ENCODE measurements at places on chromosomes 16 and 17.
A peak's percentile ranks its signal among the peaks of the same experiment; 100 is the strongest.

DNA sequence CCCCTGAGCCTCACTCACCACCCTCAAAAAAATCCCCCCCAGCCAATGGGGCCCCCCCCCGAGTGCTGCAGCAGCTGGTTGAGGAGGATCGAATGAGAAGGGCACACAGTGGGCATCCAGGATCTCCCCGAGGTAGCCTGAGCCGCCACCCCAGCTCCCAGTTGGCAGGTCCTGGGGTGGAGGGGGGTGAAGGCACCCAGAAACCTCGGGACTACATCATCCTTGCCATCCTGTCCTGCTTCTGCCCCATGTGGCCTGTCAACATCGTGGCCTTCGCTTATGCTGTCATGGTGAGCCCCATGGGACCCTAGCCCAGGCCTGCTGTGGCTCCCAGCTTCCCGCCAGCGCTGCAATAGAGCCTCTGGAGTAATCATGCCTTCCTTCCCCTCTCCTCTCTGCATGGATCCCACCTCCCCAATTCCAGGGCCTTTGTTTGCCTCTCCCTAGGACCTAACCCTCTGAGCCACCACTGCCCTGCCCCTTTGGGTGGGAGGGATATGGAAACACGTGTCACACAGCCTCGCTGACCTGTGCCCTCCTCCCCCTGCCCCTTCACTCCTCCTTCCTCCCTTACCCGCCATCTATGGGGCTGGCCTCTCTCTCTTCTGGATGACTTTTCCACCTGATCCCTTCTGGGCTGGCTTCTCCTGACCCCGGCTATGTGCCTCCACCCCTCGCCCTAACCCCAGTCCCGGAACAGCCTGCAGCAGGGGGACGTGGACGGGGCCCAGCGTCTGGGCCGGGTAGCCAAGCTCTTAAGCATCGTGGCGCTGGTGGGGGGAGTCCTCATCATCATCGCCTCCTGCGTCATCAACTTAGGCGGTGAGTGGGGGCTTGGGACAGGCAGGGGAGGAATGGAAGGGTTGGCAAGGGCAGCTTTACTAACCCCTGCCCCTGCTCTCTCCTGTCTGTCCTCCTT lies 1.9 kb downstream of the PRRT2 start:
- DNase-seq: no peak

- DNase-seq: no peak
These were observed 1.1 kb upstream of the PRPSAP1 start for GRCh38 chr17:76354747-76355310.

- DNase-seq: peak; percentile 63
These were observed 6.8 kb upstream of the TBC1D3B start for GRCh38 chr17:36183001-36183971.

DNA sequence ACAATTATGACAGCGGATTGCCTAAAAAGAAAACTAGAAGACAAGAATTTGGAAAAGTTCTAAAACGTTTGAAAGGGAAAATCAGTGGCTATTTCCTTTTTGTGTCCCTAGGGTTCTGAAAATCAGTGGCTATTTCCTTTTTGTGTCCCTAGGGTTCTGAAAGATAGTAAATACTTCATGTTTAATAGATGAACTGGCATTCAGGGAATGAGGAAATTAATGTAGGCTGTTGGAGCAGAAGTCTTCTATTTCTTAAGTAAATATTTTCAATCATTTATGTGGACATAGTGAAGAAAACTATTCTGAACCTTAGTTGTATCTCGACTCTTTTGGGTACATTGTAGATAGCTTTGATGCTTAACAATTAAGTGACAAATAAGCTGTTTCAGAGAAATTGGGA lies 78.9 kb downstream of the SHISA6 start:
- no peak for DNase-seq

DNA sequence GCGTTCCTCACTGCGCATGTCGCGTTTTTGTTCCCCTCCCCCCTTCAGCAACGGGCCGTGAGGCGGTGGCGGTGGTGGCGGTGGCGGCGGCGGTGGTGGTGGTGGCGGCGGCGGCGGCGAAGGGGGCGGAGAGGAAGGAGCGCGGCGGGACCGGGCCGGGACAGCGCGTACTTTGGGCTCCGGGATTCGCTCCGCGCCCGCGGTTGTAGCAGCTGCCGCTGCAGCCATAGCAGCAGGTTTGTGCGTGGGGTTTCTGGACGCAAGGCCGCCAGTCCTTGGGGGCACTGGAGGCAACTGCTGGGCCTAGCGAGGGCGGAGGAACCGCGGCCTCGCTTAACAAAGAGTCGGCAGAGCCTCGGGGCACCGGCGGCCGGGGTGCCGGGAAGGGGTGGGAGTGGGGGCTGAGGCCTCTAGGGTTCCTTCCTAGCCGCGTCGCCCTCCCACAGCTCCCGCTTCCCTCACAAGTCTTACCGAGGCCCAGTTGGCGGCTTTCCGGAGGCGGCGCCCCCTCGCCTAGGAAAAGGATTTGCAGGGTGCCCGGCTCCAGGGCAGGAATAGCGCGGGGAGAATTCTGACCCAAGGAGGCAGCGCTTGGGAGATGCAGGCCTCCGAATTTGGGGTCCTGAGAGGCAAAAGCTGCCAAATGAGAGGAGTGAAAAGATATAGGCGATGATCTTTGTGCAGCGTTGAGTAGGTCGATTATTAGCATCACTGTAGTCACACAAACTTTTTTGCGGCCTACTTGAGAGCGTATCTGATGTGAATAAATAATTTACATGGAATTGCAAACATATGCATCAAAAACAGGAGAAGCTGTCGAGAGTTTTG lies at the start of gene DDX42:
TSS of gene DDX42 (plus strand) at position 30 of the 828 bp plus-strand sequence. CDS start 12,880 bp downstream, outside the sequence.
- DNase-seq: no peak

DNA sequence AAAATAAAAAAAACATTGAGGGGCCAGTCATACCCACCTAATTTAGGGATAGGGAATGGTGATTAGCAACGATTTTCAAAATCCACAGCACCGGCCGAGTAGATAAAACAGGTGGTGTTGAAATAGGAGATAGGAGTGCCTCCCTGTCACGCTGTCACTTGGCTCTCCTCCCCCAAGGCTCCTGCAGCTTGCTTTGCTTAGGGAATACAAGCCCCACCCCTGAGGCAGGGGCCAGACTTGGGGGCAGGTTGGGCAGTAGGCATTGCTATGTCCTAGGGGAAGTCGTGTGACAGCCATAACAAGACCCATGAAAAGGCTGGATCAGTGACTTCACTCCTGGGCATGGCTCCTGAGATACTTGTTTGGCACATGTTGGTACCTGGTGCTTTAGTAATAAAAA lies 25.8 kb downstream of the POLR2A start:
- DNase-seq: no peak

GRCh38 chr16:14249291-14250032 lies 178.3 kb downstream of the MRTFB start:
- DNase-seq: peak; percentile 23

DNA sequence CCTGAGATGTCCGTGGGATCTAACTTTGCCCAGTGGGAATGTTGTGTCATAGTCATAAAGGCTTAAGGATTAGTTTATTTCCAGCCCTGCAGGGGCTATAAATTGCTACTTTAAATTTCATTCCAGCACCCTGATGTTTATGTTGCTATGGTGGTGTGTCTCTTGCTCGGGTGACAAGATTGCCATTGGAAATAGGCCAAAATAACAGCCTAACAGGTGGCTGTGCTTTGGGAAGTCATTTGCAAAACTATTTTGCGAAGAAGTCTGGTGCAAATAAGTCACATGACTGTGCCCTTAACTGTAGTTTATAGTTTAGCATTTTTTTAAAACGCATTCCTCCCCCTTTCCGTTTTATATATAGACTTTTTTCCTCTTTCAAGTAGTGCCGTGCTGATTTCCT lies 23.1 kb downstream of the PITPNC1 start:
- no peak for DNase-seq

DNA sequence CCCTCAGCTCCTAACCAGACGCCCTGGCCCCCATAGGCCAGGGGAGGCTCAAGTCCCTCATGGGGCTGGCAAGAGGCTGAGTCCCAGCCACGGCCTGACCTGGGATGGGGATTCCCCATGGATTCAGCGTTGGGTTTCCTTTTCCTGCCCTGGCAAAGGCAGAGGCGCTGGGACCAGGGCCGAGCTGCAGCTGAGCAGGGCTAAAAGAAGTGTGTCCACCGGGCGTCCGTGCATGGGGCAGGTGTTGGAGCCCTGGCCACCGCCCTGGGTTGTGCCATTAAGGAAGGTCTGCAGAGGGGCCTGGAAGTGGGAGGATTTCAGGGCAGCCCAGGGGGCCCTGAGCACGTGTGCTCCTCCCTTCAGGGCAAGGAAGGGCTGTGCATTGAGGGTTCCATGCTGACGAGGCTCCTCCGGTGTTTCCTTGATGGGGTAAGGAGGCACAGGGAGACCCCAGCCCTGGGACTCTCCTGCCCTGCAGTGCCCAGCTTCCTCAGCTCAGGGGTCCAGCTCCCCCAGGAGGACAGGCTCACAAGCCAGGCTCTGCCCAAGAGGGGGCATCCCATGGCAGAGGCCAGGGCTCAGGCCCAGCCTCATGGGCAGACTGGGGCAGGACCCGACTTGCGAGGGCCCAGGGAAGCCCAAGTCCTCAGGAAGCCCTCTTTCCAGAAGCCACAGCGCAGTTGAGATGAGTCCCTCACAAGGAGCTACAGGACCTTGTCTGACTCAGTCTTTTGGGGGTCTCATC lies 10.1 kb downstream of the TBC1D26 start:
- no peak for DNase-seq

DNA sequence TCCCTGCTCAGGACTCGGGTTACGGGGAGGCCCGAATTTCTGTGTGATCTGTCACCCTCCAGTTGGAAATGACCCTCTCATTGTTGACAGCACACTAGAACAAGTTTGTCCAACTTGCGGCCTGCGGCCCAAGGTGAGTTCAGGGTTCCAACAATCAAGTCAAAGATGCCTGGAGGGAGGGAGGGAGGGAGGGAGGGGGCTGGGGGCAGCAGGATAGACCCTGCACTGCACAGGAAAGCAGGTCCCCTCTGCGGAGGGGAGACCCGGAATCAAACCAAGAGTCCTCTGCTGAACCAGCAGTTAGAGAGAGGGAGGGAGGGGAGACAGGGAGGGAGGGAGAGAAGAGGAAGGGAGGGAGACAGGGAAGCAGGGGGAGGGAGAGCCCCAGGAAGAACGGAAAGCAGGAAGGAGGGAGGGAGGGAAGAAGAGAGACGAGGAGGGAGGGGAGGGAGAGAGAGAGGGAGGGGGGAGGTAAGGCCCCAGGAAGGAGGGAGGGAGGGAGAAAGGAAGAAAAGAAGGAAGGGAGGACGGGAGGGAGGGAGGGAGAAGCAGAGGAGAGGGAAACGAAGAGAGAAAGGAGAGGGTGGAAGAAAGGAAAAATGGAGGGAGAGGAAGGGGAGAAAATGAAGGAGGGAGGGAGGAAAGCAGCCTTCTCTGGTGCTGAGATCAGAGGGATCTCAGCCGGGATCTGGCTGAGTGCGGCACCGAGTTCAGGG lies 96.7 kb upstream of the CDH5 start:
- DNase-seq: no peak

DNA sequence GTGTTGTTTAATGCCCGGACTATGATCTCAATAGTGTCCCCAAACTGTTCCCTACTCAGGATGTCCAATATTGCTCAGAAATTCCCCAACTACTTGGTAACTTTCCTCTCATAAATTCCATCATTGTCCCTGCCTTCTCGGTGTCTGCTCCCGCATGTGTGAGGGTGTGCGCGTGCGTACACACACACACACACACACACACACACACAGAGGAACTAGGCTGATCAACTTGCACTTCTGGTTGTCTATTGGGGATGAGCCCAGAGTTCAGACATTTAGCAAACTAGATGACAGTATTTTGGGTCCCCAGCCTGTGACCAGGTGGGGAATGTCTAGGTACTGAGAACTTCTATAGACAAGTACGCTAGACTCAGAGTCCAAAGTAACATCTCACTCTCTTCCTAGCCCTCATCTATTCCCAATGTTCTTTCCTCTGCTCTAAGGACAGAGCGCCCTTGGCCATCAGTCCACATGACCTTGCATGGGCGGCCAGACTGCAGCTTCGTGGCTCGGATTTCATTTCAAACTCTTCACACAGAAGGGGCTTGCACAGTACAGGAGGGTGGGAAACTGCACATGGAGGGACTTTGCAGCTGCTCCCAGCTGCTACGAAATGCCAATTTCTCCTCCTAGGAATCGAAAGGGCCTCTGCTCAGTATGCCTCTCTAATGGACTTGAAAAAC lies 5.3 kb downstream of the HS3ST3A1 start:
- no peak for DNase-seq

- DNase-seq: no peak
These were observed 775 bp upstream of the CHP2 start for GRCh38 chr16:23753908-23754593.

GRCh38 chr17:7943291-7943690 lies 11.3 kb downstream of the CNTROB start:
- no peak for DNase-seq

DNA sequence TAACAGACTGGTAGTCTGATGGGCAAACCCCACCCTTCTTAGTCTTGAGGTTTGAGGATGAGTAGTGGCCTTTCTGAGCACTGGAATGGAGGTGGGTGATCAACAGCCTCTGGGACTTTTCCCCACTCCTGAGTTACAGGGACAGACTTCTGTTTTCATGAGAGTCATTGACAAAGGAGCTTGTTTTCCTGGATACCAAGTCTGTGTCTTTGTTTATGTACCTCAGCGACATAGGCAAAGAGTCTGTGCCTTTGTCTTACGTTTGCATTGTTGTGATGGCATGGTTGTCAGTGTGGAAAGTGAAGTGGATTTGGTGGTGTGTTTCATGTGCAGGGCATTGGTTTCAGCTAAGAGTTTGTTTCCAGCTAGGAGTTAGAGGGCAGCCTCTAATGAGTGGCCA lies 17.5 kb downstream of the EPN2 start:
- DNase-seq: no peak

DNA sequence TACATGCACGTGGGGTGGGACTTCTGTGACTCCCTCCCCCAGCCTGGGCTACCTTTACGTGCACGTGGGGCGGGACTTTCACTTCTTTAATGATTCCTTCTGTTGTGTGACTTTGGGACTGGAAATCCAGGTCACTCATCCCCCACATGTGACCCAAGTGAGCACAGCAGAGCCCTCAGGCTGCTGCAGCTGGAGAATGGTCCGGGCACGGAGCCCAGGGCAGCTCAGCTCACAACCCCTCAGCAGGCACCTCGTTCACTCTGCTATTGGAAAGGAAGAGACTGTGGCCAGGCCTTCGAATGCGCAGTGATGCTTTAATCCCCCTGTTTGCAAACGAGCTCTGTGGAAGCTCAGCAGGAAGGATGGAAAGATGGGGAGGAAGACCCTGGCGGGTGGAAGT lies 14.7 kb downstream of the DBNDD1 start:
- no peak for DNase-seq

DNA sequence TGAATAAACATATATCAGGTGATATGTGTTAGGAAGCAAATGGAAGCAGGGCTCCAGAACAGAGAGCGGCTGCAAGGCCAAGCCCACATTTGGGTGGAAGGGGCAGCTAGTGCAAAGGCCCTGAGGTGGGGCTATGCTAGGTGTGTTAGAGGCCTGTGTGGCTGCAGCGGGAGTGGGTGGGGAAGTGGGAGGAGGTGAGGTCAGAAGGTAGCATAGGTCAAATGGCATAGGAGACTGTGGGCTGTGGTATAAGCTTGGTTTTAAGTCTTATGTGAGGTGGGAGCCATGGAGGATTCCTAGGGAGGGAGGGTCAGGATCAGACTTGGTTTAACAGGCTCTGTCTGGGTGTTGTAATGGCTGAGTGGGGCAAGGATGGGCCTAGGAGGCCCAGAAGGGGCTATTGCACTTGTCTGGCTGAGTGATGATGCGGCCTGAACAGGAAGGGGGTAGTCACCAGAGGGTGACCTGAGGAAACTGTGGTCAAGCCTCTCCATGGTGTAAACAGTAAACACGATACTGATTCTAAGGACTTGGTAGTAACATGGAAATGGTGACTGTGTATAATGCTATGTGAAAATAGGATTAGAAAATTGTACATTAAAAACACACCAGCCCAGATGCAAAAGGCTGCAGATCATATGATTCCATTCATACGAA lies 31.1 kb downstream of the RAI1 start:
- peak; percentile 52 for DNase-seq

Data from inflammatory macrophage treated with lipopolysaccharide for 1 hour (primary cell).